ENCODE measurements at places on chromosomes 5 and 9.

- no peak for DNase-seq
These were observed 382.0 kb downstream of the CDH12 start for GRCh38 chr5:22471154-22471553.

DNA sequence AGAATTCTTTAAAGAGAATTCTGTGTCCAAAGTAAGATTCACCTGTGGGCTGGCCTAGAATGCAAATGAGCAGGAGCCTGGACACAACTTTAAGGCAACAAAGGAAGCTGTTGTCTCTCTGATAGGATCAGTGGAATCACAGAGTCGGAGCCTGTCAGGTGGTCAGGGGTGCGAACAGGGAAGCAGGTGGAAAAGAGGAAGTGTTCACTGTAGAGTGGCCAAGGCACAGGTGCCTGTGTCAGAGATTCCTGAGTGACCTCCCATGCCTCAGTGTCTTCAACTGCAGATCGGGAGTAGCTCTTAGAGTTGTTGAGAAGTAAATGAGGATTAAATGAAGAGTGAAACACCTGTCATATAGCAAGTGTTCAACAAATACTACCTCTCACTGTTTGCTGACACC, 48.8 kb downstream of the ZNF366 start:
- DNase-seq, result no peak

- no peak for DNase-seq
These were observed 276.2 kb downstream of the SYK start for GRCh38 chr9:91077624-91078368.

GRCh38 chr5:179497636-179498340, 52.6 kb upstream of the RUFY1 start:
- no peak for DNase-seq

GRCh38 chr5:103808464-103809106, 246.0 kb upstream of the NUDT12 start:
- DNase-seq, result no peak

DNA sequence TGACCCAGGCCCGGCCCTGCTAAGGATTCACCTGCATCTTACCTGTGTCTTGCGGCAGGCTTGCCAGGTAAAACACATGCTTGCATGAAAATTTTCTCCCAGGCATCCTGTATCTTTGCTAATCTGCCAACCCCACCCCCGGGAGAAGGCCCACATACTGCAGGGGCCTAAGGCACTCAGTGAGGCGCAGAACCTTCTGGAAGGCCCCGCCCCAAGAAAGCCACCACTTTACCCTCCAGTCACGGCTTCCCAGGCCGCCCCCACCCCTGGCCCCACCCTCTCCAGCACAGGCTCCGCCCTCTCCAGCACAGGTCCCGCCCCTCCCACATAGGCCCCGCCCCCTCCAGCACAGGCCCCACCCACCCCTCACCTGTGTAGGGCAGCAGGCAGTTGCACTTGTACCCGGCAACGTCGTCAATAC, 29.8 kb upstream of the SEC16A start:
- DNase-seq, result no peak

DNA sequence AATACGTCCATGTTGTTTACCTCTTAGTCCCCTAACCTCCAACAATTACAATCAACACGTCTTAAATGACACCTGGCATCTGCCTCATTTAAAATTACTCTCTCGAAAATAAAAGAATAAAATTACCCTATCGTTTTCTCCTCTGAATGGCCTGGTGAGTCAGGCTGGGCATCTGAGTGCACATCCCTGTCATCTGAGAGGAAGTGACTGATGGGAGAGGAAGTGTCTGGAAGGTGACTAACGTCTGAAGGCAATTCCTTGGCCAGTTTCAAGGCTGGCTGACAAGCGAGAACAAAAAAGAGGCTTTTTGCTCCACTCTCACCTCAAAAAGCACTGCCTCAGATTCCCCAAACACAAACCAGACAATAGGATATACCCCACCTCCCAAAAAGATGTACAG, 57.7 kb downstream of the MAPKAP1 start:
- DNase-seq, result peak; percentile 31

DNA sequence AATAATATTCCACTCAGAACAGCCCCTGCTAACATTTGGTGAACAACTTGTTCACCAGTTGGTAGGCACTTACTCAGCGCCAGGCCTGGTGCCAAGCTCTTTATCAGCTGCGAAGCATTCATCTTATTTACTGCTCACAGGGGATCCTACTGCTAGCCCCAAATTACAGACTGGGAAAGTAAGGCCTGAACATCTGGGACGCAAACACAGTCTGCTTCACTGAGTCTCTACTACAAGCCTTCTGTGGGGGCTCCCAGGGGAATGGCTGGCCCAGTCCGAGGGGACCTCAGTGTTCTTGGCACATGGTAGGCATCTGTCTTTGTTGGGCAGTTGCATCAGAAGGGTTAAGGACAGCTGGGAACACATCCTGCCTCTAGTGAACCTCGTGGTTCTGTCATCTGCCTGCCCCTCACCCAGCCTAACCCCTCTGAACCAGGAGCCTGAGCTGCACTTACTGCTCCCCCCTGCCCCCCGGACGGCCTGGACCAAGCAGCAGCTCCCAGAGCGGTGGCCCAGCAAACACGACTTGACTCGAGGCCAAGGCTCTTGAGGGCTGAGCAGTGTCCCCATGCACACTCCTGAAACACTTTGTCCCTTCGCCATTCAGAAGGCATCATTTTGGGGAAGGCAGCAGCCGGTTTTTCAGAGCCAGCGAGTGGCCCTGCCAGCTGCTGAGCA, at the start of gene PHYHD1:
Gene PHYHD1, plus strand, starts transcription at position 602 of the 678 bp plus-strand sequence. CDS start 1,342 bp downstream, outside the sequence.
- DNase-seq, result no peak

- no peak for DNase-seq
These were observed 111.7 kb downstream of the PCSK1 start for GRCh38 chr5:96321345-96321744.

- DNase-seq, result no peak
These were observed 222.1 kb downstream of the HSPA4 start for GRCh38 chr5:133273661-133274596.

DNA sequence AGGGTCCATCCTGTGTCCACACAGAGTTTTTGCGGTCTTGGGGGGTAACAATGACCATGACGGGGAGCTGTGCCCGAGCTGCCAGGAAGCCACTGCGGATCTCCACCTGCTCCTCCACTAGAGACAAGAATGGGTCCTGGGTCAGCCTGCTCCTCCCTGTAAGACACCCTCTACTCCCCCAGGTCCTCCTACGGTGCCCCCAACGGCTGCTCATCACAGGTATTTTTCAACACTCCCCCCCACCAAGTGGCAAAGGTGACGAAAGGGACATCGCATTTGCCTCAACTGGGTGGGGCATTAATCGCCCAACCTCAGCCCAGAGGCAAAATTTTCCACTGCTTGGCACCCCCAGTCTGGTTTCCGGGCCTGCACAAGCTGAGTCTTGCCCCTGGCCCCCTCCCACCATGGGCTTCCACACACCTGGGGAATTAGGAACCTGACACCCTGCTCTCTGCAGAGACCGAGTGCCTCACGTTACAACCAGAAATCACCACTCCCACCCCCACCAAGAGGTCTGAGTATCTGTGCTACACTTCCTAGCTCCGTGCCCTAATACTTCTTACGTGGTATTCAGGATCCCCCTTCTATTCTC, 9.6 kb downstream of the NOL6 start:
- no peak for DNase-seq

GRCh38 chr9:120859361-120859760, 16.6 kb upstream of the PSMD5 start:
- no peak for DNase-seq

- no peak for DNase-seq
These were observed 34.1 kb downstream of the PTCH1 start for GRCh38 chr9:95482621-95483020.

- no peak for DNase-seq
These were observed 33.9 kb downstream of the TAS2R1 start for GRCh38 chr5:9596171-9596780.

DNA sequence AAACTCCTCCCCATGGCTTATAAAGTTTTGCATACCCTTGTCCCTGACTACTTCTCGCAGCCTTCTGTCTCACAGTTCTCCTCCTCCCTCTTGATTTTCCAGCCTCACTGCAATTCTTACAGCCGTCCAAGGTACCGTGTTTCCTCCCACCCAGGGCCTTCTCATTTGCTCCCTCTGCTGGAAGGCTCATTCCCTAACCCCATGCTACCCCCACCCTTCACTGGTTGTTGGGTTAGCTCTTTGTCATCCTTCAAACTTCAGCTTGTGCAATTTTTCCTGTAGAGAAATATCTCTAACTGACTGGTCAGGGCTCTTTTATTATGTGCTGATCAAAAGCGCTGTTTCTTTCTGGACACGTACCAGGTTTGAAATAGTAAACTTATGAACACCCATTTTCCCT, 329.2 kb downstream of the EBF1 start:
- no peak for DNase-seq

DNA sequence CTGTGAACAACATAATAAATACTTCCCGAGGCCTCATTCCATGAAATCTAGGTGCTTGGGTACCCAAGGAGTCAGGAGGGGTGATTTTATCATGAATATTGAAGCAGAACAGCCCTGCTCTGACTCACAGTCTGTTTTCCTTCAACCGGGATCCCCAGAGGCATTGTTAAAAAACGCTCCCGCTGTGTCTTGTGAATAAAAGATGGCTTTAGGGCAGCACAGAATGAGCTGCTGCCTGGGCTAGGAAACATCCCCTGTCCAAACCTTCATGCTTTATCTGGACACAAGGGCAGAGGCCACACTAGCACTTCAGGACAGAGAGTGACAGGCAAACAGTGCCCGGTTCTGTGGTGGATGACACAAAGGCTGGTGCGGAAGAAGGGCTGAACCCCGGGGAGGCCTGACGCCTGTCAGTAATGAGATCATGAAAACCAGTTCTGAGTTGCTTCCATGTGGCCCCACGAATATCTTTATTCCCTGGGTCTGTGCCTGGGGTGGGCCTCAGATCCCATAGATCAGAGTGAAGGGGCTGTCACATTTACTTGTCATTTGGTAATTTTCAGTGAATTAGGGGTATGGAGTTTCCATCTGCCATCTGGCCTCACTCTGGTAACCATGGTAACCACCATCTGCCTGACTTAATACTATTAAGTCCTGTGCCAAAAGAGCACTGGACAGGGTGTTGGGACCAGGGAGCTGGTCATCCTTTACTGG, 2.6 kb downstream of the IGFBPL1 start:
- DNase-seq, result no peak

- no peak for DNase-seq
These were observed 93.5 kb downstream of the GLDC start for GRCh38 chr9:6552033-6552432.

- no peak for DNase-seq
These were observed 311.7 kb downstream of the TRIM36 start for GRCh38 chr5:114857941-114858551.

DNA sequence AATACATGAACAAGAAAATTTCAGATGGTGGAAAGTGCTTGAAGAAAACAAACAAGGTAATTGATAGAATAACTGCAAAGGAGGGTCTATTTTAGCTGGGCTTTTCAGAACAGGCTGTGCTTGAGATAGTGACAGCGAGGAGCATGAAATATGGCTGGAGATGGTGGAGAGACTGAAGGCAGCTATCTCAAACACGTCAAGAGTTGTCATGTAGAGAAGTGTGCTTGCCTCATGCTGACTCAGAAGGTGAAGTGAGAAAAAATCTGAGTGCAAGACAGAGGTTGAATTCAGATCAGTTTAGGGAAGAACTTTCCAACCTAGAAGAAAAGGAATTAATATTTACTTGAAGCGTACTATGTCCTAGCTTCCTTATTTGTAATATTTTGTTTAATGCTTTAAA, 115.5 kb upstream of the RANBP3L start:
- no peak for DNase-seq

DNA sequence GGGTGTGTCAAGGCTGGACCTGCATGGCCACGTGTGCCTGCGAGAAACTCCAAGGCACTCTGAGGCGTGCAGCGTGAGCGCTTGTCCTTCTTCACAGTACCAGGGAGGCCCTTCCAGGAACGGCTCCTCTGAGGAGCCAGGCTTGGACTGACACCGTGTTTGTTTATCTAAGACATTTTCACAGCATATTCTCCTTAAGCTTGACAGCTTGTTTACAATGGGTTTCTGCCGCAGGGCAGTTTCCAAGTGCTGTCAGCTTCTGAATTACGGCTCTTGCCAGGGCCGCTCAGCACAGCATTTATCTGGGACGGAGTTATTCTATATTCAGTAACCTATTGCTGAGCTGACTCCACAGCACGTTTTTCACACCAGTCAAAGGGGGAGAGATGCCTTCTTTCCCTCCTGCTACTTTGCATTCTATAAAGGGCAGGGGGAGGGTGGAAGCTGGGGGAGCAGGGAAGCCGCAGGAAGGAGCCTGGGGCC, 98.4 kb downstream of the LMNB1 start:
- no peak for DNase-seq

DNA sequence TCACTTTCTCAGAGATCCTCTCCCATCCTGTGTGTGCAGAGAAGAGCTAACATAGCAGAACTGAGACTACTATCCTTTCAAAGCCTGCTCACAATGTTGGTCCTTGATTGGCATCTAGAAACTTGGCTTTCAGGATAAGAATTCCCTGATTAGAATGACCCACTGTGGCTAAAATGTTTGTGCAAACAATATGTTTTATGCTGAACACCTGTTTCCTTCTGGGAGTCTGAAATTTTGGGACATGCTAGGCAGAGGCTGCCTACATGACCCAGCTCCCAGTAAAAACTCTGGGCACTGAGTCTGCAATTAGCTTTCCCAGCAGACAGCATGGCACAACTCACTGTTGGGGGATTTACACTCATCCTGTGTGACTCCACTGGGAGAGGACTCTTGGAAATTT, 78.9 kb downstream of the CFAP95 start:
- no peak for DNase-seq

GRCh38 chr5:87007737-87008136, 259.9 kb upstream of the RASA1 start:
- DNase-seq, result no peak

DNA sequence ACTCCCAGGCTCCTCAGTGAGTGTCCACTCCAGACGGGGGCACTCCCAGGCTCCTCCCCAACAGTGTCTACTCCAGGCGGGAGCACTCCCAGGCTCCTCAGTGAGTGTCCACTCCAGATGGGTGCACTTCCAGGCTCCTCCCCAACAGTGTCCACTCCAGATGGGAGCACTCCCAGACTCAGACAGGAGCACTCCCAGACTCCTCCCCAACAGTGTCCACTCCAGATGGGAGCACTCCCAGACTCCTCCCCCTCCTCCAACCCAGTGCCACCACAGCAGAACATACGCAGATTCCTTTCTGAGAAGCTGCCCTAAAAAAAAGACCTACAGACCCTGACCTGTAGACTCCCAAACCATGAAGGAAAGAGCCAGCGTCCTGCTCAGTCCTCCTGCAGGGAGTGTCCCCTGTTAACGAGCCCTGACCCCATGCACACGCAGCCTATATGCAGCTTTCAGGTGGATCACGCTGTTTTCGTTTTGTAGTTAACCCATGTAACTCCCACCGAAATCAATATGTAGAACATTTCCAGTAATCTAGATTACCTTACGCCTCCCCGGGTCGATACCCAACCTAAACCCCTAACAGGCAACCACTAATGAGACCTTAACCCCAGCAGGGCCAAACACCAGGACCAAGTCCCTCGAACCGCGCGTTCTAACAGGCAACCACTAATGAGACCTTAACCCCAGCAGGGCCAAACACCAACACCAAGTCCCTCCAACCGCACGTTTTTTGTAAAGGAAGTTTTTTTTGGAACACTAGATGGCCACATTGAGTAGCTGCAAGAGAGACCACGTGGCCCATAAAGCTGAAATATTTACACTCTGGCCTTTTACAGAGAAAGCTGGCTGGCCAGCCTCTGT, 15.7 kb downstream of the PNPLA7 start:
- peak; percentile 31 for DNase-seq

Data from CD4-positive, alpha-beta T cell treated with Interleukin-4 for 4 hours (primary cell).